HTR-8/SVneo (cell line): ENCODE measurements at places on chromosomes 6 and 20.

GRCh38 chr20:63461104-63461763 lies 11.2 kb downstream of the KCNQ2 start:
- peak; percentile 82 for DNase-seq

GRCh38 chr20:16005021-16005914 lies 568.0 kb downstream of the KIF16B start:
- no peak for DNase-seq

GRCh38 chr20:54140486-54140885 lies 33.3 kb downstream of the CYP24A1 start:
- DNase-seq: no peak

DNA sequence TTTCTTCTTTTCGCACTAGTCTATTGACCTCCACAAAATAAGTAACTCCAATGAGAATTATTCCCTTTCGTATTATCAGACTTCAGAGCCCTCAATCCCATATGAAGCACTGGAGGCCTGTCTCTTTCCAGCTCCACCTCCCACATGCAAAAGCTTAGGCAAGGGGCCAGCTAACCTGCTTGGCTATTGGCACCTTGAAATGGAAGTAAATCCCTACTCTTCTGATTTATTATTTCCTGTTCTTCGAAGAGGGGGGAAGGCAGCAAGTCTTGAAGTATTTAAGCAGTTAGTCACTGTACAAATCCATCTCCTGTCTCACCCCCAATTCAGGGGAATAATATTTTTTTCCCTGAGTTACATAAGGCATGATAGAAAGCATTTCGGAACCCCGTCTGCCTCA lies 577.8 kb downstream of the MAFB start:
- no peak for DNase-seq

- DNase-seq: no peak
These were observed 92.0 kb downstream of the LY86 start for GRCh38 chr6:6680526-6680925.

DNA sequence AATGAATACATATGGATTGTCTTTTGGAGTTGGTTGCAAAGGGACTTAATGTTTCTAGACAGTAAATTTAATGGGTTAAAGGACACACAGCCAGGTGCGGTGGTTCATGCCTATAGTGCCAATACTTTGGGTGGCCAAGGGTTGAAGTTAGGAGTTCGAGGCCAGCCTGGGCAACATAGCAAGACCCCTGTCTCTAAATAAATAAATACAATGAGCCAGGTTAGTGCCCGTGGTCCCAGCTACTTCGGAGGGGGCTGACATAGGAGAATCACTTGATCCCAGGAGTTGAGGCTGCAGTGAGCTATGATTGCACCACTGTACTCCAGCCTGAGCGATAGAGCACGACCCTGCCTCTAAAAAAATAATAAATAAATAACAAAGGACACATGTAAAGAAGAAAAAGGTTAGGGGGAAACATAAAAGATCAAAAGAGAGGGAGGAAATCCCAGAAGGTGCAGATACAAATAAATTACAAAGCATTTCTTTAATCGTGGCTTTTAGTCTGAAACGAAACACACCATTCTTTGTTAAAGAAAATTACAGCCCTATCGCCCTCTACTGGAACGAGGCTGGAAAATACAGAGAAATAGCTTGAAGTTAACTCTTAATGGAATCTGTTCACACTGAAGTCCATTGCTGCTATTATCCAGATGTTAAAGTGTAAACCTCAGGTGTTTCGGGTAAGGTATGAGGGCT lies 42.6 kb upstream of the SCML4 start:
- peak; percentile 18 for DNase-seq

GRCh38 chr6:81553216-81553615 lies 199.3 kb downstream of the TENT5A start:
- no peak for DNase-seq

- no peak for DNase-seq
These were observed 2.3 kb upstream of the SLC22A2 start for GRCh38 chr6:160260803-160261450.

GRCh38 chr6:13576017-13576416 lies 1.6 kb downstream of the SIRT5 start:
- no peak for DNase-seq

GRCh38 chr6:5979650-5980420 lies 26.9 kb downstream of the NRN1 start:
- DNase-seq: no peak

- no peak for DNase-seq
These were observed 3.1 kb downstream of the RAMACL start for GRCh38 chr6:166583230-166583965.

- no peak for DNase-seq
These were observed 13.5 kb upstream of the PNRC1 start for GRCh38 chr6:89066940-89067646.

DNA sequence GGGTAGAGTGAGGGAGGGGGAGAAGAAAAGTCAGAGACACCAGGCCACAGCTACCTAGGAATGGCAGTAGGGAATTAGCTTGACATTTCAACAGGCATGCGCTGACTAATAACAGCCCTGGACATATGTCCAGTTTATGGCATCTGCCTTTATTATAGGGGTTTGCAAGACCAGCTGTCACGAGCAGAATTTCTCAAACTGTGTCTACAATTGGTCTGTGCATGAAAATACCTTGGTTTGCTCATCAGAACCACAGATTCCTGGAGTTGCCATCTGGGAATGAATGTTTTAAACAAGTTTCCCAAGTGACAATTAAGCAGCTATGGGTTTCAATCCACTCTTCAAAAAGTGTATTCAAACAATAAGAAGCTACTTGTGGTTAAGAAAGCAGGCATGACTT lies 110.3 kb upstream of the ENPP5 start:
- no peak for DNase-seq

DNA sequence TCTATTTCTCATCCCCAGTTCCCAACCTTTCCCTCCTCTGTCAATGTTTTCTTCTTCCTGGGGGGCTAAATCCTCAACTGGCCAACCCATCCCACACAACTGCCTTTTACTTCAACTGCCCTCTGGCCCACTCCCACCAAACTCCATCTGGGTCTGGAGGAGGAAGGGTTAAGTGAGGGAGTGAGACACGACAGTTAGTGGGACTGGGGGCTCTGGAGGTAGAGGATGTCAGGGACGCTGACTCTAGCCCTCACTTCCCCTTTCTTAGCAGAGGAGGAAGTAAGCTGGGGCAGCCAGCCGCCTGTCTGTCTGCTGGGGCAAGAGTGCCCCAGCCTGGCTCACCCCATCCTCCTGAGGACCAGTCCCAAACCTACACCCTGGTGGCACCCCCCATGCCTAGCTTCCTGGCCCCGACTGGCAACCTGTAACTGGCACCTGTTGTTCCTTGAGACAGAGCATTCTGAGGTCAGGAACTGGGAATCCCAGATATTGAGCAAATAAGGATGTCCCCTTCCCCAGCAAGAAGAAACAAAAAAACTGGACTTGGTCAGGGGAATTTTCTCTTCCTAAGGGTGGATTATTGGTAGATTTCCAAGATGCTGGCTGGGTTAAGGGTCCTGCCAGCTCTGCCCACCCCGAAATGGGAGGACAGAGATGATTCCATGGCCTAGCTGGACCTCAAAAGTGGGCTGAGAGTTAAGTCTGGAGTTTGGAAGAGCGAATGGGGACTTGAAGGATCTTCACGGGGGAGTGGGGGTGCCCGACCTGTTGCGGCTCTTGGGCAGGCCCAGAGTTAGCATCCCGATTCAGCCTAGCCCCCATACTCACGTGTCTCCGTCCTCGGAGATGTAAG lies 971 bp downstream of the NFKBIE start:
- DNase-seq: no peak

GRCh38 chr20:14664101-14664500 lies 326.7 kb upstream of the FLRT3 start:
- DNase-seq: no peak

DNA sequence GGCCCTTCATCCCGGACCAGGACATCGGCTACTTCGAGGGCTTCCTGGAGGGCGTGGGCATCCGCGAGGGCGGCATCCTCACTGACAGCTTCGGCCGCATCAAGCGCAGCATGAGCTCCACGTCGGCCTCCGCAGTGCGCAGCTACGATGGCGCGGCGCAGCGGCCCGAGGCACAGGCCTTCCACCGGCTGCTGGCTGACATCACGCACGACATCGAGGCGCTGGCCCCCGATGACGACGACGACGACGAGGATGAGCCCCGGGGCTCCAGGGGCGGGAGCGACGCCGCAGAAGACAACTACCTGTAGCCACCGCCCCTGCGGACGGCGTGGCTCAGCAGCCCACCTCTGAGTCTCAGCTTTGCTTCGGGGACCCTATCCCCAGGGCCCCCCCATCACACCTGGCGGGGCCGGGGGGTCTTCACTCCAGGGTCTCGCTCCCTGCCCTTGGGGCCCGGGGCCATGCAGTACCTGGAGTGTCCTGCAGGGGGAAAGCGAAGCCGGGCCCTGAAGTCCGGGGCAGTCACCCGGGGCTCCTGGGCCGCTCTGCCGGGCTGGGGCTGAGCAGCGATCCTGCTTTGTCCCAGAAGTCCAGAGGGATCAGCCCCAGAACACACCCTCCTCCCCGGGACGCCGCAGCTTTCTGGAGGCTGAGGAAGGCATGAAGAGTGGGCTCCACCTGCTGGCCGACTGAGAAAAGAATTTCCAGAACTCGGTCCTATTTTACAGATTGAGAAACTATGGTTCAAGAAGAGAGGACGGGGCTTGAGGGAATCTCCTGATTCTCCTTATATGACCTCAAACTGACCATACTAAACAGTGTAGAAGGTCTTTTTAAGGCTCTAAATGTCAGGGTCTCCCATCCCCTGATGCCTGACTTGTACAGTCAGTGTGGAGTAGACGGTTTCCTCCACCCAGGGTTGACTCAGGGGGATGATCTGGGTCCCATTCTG lies 20.8 kb upstream of the HCK start:
- DNase-seq: peak; percentile 89

DNA sequence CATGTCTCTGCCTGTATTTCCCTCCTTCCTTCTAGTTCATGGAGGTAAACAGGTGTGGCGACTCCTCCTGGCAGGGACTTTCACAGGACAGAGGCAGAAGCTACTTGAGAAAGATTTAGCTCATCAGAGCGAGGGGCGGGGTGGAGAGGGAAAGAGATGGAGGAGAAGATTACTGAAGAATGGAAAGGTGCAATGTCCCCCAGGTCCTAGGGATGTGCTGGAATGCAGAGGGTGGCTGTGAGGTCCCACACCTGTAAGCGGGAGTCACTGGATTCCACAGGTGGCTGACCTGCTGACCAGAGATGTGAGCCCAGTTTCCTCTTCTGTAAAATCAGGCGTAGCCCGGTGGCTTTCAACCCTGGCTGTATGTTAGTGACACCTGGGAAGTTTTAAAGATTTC lies 199.2 kb upstream of the SULF2 start:
- DNase-seq: no peak

DNA sequence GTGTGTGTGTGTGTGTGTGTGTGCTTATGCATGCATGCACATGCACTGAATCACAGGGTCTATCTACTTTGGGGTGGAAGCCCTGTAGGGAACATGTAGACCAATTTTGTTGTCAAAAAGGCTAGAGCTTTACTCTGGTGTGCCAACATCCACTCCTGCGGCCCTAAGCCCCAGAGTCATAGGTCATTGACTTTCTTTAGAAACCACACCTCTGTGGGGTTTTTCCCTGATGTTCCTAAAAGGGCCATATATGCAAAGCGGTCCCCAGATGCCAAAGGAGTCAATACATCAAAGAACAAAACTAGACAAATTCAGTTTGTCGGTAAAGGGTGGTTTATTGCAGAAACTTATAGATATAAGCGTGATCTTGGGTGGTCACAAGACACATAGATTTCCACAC lies 29.8 kb upstream of the SLC2A12 start:
- no peak for DNase-seq

- DNase-seq: no peak
These were observed 98.3 kb downstream of the CDH26 start for GRCh38 chr20:60056407-60057122.

DNA sequence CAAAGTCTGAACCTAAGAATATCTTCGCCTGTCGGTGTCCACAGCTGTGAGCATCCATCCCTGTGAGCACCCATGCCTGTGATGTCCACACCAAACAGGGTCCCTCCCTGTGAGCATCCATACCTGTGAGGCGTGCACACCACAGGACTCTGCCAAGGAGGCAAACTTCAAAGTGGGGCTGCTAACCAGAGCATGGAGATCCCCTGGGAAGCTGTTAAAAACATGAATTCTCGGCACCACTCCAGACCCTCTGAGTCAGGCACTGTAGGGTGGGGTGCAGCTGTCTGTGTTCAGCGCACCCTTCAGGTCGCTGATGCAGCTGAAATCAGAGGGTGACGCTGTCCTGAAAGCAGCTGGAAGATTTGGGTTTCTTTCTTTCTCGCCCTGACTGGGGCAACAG lies 85.4 kb upstream of the NXT1 start:
- no peak for DNase-seq

- no peak for DNase-seq
These were observed 1.0 kb downstream of the GMEB2 start for GRCh38 chr20:63625771-63626423.

- no peak for DNase-seq
These were observed 1.4 kb upstream of the NRN1 start for GRCh38 chr6:6008089-6008647.

DNA sequence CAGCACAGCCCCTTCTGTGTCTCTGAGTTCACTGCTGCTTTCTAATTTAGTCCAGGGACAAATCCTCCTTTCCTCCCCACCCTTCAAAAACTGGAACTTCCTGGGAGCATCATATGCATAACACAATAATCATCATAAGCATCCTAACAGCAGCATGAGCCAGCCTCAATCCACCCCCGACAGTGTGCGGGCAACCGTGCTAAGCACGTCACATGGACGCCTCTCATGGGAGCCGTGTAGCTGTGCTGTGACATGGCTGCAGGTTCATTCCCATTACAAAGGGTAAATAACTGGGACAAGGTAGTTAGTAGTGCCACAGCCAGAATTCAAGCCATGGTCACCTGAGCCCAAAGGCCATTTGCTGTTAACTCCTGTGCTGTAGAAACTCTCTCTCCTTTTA lies 24.5 kb upstream of the ULBP3 start:
- no peak for DNase-seq

- DNase-seq: no peak
These were observed 112.8 kb downstream of the LINC00237 start for GRCh38 chr20:20993372-20993771.

DNA sequence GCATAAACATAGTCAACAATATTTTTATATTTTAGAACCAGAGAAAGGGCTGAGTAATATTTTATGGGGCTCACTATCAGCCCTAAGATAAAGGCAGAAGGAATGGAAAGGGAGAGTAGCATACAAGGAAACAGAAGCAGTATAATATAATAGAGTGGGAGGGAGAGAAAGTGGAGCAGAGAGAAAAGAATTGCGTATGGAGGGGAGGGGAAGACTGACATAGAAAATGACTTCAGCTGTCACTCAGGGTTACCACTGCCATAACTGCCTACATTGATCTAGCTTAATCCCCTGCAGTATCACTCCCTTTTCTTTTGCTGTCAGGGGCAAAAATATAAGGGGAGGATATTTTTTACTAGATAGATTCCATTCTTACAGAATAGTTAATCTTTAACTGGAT lies 1133.5 kb upstream of the MAP3K7 start:
- DNase-seq: no peak
